NCI-H1694 treated with DMSO at 0.1 percent for 48 hours (cell line): ENCODE measurements at places on chromosomes 3 and 15.

- DNase-seq: no peak
Measured at GRCh38 chr3:14266361-14266760, 87.7 kb downstream of the LSM3 start.

- no peak for DNase-seq
Measured at GRCh38 chr3:111618945-111619344, 23.8 kb upstream of the ZBED2 start.

DNA sequence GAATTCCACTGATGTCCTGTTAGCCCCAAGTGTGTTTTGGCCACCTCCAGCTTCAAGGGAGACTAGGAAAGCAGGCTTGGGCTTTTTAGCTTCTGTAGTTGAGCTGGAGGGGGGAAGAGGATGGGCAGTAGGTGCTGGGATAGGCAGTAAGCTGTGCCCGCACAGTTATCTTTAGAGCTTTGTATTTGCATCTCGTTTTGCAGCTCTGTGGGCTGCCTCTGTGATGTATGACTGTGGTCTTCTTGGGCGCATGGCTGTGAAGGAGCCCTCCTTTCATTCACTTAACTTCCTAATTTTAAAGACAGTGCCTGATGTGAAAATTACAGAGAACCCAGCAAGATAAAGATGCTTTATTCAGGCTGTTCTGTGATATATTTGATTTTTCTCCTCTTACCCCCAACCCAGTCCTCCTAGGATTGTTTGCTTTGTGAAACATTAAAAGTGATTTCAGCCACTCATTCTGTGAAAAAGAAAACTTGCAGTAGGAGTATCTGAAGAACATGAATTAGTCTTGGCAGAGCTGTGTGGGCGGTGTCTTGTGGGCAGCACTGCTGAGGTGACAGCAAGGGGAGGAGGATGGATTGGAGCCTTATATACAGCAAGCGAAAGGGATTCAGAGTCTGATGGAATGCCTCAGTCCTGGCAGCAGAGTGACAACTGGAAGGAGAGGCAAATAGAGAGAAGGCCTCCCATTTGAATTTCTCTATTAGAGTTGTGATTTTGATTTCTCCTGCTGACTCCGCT, 74.3 kb downstream of the LARS2 start:
- DNase-seq: no peak

DNA sequence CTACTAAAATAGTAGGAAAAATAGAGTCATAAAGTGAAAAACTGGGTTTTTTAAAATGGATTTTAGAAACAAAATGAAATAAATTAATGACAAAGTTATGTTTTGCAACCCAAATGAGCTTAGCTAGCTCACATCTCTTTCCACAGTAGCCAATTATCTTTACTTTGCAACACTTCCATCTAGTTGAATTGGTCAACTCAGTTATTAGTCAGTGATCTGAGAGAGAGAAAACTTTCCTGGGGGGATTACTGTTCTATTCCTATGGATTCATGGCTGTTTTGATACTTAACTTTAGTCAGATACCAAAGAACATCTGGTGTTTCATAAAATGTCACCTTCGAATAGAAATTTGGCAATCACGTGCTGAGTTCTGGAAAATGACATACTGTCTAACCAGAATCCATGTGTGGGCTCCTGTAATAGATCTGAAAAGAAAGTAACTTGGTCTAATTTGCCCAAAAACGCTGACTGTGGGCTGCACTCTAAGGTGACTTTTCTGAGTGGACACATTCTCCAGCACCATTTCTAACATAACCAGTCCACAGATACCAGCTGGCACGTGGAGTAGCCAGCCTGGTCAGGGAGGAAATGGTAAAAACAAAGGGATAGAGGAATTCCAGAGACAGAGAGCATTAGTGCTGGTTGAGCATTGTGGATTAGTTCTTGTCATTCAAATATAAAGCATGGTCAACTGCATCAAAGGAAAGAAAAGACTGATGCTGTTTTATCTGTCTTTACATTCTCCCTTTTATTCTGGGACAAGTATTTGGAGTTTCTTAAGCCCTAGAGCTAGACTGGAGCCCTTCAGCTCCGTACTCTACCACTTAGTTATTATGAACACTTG, 45.2 kb upstream of the CCDC80 start:
- DNase-seq: no peak
